Spinal cord (tissue), 10 donors: ENCODE measurements at places on chromosomes 1 and 21. TPM values are rescaled to one million over a fixed set of nuclear protein-coding genes. Genes with fewer than 3 reads are reported as not detected.
A peak's percentile ranks its signal among the peaks of the same experiment; 100 is the strongest.

SUSD4 gene
- 20.2 TPM for total RNA-seq

KCNH1 gene
- 8.6 TPM for total RNA-seq

ECE1 gene
- 33.9 TPM for total RNA-seq

LRRC53 gene
- 0.06 TPM for total RNA-seq

CADM3 gene
- total RNA-seq = 120 TPM

SFN gene
- total RNA-seq = 0.30 TPM

TOR3A gene
- total RNA-seq = 18.3 TPM

GRCh38 chr1:94736073-94736472 lies 84.1 kb upstream of the SLC44A3 start:
- no peak for DNase-seq

GRCh38 chr1:211469938-211470529 lies 21.9 kb downstream of the RD3 start:
- no peak for DNase-seq

GRCh38 chr21:38989379-38989744 lies 183.6 kb downstream of the ETS2 start:
- no peak for DNase-seq

GRCh38 chr1:196056966-196057365 lies 551.3 kb downstream of the KCNT2 start:
- no peak for DNase-seq

- no peak for DNase-seq
These were observed 487.6 kb upstream of the CAMK1G start for GRCh38 chr1:209095627-209096595.

DNA sequence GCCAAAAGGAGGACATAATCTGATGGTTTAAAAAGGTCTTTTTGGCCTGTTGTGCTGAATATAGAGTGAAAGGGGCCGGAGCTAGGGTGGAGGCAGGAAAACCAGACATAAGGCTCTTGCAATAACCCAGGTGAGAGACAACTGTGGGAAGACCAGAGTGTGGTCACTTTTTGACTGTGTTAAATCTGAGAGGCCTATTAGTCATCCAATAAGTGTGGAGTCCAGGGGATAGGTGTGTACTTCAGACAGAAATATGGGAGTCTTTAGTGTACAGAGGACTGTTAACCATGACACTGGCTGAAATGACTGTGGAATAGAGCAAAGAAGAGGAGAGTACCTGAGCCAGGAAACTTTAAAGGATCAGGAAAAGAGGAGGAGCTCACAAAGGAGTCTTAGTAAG lies 89.3 kb downstream of the VAV3 start:
- no peak for DNase-seq

DNA sequence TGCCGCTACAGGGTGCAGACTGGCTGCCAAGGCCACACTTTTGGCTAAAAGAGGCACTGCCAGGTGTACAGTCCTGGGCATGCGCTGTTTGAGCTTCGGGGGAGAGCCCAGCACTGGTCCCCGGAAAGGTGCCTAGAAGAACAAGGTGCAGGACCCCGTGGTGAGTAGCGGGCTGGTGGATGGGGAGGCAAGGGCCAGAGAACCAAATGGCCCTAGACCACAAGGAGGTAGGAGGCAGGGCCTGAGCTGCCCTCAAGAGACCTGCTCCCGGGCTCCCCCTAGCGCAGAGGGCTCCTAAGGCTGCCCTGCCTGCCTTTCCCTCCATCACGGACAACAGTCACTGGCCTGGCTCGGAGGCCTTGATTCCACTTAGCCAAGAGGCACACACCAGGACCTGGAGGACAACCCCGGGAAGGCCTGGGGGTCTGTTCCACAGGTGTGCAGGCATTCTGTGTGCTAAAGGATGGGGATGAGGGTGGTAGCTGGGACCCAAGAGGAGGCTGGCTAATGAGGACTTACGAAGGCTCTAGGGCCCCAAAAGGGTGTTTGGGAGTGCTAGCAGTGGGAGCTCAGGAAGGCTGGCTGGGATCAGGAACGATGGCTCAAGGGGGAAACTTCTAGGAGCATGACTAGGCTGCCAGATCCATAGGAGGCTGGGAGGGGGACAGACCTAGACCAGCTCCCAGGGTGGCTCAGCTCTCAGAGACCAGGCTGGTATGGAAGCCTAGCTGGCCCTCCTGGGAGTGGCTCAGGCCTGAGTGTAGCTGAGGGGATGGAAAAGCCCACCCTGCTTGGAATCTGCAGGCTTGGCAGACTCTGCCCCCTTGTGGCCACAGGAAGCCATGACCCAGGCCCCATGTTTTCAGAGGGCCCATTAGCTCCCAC lies 742 bp downstream of the ARTN start:
- peak; percentile 86 for DNase-seq

- DNase-seq = peak; percentile 98
These were observed at the start of gene TMEM9 for GRCh38 chr1:201154389-201155165. TSS of gene TMEM9 (minus strand) at chr1:201154474. CDS start at chr1:201153923, 551 bp downstream.

GRCh38 chr21:45256021-45256911 lies 31.4 kb downstream of the POFUT2 start:
- DNase-seq = no peak

DNA sequence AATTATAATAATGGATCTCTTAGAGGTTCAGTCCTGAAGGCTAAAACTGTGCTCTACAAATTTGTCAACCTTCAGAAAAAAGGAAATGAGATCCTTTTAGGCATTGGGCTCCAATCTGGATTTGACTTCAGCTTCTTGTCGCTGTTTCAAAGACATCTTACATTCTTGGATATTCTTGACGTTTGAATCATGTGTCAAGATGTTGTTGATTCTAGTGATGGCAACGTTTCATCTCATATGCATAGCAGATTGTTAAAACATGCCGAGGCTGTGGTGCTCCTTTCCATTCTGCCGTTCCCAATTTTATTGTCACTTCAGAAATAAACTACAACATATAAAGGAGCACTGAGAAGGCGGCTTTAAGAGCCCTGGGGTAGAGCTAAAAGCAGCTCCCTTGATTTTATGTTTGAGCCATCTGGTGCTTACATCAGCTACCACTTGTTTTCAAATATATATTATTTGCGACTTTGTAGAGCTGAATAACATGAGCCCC lies 467.6 kb upstream of the ZRANB2 start:
- no peak for DNase-seq

DNA sequence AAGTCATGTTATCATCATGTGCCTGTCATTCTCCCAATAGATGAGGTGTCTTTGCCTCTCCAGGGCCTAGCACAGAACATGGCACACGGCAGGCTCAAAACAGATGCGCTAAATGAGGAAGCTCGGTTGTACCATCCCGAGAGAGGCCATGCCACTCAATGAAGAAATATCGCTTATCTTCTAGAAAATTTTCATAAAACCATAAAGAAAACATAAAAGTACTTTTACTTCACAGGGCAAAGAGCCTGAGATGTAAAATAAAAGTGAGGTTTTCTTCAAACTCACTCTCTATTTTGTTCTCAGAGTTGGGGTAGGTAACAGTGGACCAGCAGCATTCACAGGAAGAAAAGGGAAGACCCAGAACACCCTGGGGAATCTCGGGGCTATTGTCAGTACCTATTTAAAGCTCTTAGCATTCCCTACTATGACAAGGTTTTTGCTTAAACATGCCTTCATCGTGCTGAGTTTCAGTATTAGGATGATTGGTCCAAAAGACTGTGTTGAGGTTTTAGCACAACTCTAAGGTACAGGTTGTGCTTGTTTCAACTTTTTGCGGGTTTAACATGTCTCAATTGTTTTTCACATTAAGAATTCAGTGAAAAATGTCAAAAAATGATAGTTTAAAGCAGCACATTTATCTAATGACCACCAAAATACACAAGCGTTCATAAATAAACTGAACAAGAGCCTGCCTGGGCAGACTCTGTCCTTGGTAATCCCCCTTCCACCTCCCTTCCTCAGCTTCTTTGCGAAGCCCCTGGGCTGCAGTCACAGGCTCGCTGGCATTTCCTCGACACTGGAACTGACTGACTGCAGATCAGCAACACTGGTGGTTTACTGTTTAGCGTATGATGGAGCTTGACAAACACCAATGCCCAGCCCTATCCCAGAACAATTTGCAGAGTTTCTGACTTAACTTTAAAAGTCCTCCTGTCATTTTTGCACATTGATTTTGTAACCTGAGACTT lies 55.6 kb downstream of the COQ8A start:
- DNase-seq = no peak

DNA sequence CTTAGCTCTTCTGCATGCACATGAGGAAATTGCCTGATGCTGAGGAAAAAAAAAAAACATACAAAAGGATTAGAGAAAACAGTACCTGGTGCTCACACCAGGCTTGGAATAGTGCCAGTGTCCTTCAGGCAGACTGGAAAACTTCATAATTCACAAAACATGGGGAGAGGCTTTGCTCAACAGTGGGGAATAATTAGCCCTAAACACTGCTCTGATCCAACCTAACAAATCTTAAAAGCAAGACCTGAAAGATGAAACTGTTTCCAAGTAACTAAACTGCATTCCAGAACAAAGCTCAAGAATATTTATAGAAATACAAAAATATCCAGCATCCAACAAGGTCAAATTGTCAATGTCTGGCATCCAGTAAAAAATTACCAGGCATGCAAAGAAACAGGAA lies 124.8 kb downstream of the AK5 start:
- DNase-seq = no peak

DNA sequence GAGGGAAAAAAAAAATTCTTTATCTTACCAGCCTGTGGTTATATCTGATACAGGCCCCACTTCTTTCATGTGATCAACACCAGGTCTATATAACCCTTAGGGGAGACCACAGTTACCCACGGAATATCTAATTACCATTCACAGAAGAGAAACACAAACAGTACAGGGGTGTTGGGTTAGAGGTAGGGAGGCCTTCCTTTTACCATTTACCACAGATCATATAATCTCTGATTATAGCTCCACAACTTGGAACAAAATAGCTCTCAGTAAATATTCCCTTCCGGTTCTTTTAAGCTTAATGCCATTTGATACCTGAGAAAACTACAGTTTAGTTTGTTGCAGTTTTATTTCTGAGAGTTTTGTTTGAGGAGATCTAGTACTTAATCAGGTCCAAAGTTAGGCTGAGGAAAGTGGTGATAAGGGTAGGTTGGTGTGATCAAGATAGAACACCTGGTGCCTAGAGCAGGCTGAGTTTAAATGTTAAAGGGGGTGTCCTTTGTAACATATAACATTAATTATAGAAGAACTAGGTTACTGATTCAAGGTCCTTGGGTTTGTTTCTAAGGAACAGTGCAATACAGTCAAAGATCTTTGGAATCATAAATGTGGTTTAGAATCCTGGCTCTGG lies 14.1 kb downstream of the EPB41 start:
- no peak for DNase-seq

DNA sequence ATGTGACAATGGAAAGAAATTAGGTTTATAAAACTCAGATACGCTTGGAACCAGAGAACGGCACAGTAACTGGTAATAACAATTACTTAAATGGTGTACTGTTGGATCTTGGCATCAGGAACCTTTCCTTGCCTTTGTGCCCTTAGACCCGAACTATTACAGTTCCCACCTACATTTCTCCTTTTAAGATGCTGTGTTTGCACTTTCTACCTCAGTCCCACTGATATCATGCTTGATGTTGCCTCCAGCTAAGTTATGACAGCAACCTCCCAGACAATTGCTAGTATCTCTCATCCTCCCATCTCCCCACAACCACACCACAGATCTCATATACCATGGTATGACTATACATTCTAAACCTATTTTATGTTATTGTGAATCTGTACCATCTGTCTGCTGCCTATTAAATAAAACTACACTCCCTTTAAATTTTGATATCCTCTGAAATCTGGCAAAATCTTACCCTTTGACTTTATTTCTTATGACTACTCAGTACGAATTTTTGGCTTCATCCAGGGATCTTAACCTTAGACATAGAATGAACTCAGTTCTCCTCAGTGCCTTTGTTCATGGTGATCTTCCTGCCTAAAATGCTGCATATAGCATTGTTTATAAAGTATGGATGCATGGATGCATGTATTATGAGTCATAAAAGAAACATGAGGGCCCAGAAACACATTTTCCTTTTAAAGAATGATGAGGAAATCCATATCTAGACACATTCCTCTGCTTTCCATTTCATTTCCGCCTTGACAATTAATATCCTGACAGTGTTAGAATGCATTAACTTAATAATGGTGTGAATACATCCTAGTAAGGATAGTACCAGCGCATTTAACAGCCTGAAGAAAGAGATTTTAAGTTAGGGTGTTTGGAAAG lies 64.1 kb downstream of the LRRC8D start:
- DNase-seq = no peak

- no peak for DNase-seq
These were observed 28.9 kb downstream of the EPHA2 start for GRCh38 chr1:16126743-16127515.

DNA sequence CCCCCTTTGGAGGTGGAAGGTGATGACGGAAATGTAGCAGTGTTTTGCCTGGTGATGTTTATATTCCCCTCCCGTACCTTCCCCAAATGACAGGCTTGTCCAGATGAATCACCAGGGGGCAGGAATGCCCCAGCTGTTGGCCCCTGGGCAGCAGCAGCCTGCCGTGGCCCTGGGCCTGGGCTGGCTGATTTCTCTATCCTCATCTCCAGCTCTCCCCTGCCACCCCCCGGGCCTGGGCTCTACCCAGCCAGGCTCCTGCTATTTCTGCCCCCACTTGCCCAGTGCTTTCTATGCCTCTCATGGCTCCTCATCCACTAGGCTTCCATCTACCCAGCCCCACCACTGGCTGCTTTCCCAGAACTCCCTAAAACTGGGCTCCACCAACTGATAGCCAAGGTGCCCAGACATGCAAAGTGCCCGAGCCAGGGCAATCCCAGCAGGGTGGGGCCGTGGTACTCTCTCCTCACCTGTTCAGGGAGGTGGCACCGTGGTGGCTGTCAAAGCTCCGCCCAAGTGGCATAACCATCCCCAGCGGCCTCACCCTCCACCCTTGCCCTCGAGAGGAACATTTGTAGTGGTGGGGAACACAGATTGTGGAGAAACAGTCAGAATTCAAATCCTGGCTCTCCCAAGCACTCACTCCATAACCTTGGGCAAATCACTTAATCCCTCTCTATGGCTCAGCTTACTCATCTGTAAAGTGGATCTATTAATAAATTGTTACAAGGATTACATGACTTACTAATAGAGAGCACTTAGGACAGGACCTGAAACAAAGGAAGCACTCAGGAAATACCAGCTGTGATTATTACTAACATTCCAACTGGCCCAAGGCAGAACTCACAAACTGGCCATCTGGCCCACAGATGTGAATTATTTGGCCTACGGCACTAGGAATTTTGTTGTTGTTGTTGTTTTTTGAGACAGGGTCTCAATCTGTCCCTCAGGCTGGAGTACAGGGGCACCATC lies 12.8 kb upstream of the ECE1 start:
- no peak for DNase-seq

DNA sequence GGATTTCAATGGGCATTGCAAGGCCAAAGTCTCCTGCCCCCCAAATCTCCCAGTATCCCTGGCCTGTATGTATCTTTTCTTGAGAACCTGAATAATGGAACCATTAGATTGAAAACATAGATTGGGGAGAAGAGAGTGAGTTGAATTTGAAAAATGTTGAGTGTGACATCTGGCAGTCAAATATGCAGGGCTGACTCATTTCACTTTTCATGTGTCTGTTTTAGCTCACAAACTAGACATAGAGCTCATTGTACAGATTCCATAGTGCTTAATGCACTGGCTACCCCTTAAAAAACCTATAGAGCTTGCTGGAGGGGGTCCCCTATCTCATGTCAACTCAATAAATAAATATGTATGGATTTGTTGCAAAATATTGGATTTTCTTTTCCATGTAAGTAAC lies 30.8 kb downstream of the DDR2 start:
- no peak for DNase-seq

- DNase-seq = no peak
These were observed 21.1 kb downstream of the TOMM20 start for GRCh38 chr1:235107368-235108184.
